Activated naive CD8-positive, alpha-beta T cell treated with anti-CD3 and anti-CD28 coated beads for 36 hours (primary cell): ENCODE measurements at places on chromosomes 7 and 10. TPM values are rescaled to one million over a fixed set of nuclear protein-coding genes. Genes with fewer than 3 reads are reported as not detected.

Gene GAD2
- not detected for total RNA-seq

Gene HELLS
- total RNA-seq = 149 TPM

Gene CAV1
- total RNA-seq = 1.5 TPM

Gene DGKI
- total RNA-seq = 1.8 TPM

Gene PILRA
- 0.68 TPM for total RNA-seq

Gene TBX20
- total RNA-seq = 0.12 TPM

Gene ASIC3
- 2.7 TPM for total RNA-seq

Gene ANKRD7
- total RNA-seq = 1.6 TPM

Gene CPED1
- not detected for total RNA-seq

Gene CPEB3
- 1.5 TPM for total RNA-seq

Gene PRSS37
- not detected for total RNA-seq

Gene OR2A7
- 1.4 TPM for total RNA-seq

Gene CADPS2
- not detected for total RNA-seq

Gene NOD1
- total RNA-seq = 12.8 TPM

Gene MMRN2
- total RNA-seq = not detected

Gene OR2A12
- total RNA-seq = not detected

Gene CLEC5A
- total RNA-seq = not detected

Gene PCGF6
- total RNA-seq = 18.6 TPM

Gene BHLHA15
- 2.0 TPM for total RNA-seq

Gene TMEM26
- not detected for total RNA-seq

Gene CTAGE6
- total RNA-seq = not detected

Gene AMZ1
- total RNA-seq = not detected

Gene ESYT2
- total RNA-seq = 52.1 TPM

Gene TCERG1L
- not detected for total RNA-seq

Gene WIPF3
- not detected for total RNA-seq

Gene KIAA1549
- 1.7 TPM for total RNA-seq

Gene SLC25A40
- 45.9 TPM for total RNA-seq
